Left lobe of liver (tissue), 2 donors: ENCODE measurements at places on chromosomes 7 and 10. TPM values are rescaled to one million over a fixed set of nuclear protein-coding genes. Genes with fewer than 3 reads are reported as not detected.

The KLHDC10 gene
- total RNA-seq: 35.3 TPM

The MUC3A gene
- 9.4 TPM for total RNA-seq

The IGF2BP3 gene
- 0.78 TPM for total RNA-seq

The UPK3BL1 gene
- 10.0 TPM for total RNA-seq

The SPAM1 gene
- total RNA-seq: not detected

The UBE3C gene
- total RNA-seq: 29.2 TPM

The TSPAN15 gene
- 3.8 TPM for total RNA-seq

The GRM3 gene
- total RNA-seq: not detected

The GPR146 gene
- 28.1 TPM for total RNA-seq

The MOGAT3 gene
- 12.0 TPM for total RNA-seq

The OR9A2 gene
- not detected for total RNA-seq

The FAM241B gene
- total RNA-seq: 1.2 TPM
